ENCODE measurements at places on chromosomes 2 and 18.

DNA sequence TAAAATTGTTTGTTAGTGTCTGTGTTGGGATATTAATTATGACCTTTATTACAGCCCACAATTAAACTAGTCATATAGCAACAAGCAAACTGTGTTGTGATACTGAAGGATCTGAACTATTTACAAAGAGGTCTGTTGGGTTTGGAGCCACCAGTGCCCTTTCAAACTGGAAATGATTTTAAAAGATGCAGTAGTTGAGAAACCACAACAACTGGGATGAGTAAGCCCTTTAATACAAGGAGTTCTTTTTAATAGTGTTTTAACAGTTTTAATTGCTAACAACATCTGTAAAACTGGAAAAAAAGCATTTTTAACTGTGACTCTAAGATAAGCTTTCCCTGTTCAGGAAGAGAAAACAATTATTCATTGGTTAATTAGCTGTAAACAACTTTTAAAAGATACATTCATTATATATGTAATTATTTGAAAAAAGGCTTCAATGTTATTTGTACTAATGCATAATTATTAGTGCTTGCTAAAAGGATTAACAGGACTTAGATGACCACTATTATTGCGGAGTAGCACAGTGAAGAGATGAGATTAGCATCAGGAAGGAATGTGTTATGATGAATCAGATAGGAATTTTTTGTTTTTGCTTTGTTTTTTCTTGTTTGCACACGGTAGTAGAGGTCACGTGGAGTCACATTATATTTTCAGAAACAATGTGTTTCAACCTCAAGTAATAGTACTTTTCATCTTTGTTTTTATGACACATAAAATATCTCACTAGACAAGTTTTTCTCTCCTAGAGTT is 392.7 kb upstream of the FANCL start:
- DNase-seq = no peak

DNA sequence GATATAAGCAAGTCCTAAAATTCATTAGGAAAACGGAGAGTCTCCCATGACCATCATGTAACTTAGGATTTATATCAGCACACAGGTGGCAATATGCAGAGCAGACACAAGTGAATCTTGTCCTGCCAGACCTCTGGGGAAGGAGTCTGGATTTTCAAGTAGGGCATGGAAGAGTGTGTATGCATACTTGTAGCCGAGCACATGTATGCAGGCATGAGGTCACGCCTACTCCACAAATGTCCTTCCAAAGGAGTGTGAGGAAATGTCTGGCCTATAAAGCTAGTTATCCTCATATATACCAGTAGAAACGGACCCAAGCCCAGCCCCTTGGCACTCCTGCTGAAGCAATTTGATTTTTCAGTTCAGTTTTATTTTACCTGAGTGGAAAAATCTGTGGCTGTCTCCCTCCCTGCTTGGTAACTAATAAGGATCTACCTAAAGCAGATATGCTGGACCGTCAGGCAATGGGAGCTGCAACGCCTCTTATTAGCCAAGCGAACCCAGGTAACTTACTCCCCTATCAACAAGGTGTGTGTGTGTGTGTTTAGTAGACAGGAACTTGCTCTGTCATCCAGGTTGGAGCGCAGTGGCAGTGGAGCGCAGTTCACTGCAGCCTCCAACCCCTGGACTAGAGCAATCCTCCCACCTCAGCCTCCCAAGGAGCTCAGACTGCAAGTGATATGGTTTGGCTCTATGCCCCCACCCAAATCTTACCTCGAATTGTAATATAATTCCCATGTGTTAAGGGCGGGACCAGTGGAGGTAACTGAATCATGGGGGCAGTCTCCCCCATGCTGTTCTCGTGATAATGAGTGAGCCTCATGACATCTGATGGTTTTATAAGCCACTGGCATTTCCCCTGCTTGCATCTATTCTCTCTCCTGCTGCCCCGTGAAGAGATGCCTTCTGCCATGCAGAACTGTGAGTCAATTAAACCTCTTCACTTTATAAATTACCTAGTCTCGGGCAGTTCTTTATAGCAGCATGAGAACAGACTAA is 2.8 kb downstream of the STAT1 start:
- DNase-seq = no peak

- no peak for DNase-seq
These were observed 105.7 kb downstream of the KYNU start for GRCh38 chr2:142983174-142983573.

GRCh38 chr18:59308938-59309260 is 9.6 kb downstream of the CPLX4 start:
- DNase-seq = no peak

DNA sequence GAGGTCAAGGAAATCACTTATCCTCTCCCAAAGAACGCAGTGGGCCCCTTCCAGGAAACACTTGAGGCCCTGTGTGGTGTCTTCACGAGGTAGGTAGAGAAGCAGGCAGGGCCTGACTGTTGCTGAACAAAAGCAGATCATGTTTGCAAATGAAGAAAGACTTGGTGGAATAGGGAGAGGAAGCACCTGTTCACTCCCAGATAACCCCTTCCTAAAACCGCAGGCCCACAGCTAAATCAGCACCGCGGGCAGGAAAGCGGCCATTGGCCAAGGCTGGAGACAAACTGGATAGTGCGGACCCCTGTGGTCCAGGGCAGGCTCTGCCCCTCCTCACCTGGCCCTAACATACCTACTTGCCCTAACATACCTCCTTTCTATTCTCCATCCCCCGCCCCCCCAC is 64.9 kb upstream of the KLHL29 start:
- DNase-seq = no peak

GRCh38 chr2:84038866-84039265 is 420.2 kb downstream of the SUCLG1 start:
- DNase-seq = no peak
